ENCODE measurements at places on chromosomes 5 and 9.

- no peak for DNase-seq
Measured at GRCh38 chr9:90645721-90646120, 3.1 kb upstream of the DIRAS2 start.

DNA sequence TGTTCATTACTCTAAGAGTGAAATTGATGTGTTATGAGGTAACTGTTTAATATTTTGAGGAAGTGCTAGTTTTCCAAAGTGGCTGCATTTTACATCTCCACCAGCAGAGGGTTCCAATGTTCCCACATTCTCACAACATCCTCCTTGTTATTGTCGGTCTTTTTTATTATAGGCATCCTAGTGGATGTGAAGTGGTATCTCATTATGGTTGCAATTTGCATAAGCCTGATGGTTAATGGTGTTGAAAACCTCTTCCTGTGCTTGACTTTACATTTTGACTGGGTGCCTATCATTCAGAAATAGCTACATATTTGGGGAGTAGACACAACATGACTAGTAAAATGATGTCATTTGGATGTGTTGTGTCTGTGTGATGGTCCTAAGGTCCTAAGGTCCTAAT lies 143.6 kb downstream of the MRPS30 start:
- no peak for DNase-seq

DNA sequence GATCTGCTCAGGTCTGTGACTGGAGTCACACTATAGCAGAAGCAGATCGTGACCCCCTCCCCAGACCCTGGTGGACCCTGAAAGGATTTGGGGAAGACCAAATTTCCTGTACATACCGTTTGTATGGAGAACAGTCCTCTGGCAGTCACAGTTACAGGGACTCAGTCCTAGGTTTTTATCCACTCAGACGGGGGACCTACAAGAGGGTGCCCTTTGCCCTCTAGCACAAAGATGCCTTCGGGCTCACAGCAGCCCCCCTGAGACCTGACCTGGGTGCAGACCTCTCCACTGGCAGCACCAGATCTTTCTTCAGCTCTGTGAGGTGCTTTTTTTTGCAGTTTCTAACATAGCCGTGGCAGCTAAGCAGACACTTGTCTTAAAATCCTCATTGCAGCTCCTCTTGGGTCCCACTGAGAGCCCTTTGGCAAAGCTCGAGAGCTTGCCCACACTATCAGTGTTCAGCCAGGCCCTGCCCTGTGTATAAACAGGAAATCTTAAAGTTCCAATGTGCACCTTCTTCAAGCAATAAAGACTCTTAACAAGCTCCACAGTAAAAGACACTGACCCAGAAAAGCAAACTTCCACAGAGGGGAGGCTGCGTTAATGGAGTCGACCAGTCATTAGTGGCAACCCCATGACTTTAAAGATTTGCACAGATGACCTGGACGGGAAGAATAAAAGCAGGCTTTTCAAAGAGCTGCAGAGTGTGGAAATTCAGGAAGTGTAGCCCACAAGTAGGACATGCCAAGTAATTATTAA lies 71.8 kb upstream of the LHFPL2 start:
- DNase-seq: no peak

GRCh38 chr5:59521476-59521875 lies 372.1 kb downstream of the PDE4D start:
- DNase-seq: no peak

GRCh38 chr5:34699155-34700077 lies 43.3 kb downstream of the RAI14 start:
- no peak for DNase-seq

- DNase-seq: no peak
Measured at GRCh38 chr5:126647071-126647470, 46.3 kb downstream of the PHAX start.

DNA sequence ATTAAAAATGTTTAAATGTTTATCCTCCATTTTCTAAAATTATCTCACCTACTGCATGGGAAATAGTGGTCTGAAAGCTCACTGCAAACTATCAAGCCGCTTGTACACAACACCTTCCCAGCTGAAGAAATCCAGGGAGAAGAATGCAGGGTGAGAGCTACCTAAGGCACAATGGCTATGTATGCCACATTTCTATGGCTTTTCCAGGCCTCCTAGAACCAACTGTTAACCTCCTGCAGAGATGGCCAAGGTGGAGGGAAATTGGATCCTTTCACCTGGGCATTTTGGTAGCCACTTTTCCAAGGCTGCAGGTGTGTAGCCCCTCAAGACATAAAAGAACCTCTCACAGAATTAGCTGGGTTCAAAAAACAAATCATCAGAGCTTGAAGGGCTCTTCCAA lies 286.4 kb downstream of the EBF1 start:
- DNase-seq: no peak

DNA sequence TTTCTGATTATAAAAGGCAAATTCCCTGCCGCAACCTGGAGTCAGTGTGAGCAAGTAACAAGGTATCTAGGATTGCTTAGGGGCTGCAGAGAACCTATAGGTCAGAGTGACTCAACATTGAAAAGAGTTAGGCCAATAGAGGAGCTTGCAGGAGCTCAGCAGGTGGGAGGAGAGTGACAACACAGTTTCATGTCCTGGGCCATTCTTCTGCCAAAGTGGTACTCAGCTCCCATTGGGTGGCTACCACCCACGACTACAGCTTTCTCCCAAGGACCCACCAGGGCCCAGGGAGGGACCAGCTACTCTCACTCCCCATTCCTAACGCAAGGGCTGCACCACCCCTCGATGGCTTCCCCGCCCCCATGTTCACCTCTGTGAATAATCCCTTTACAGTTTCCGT lies 86.7 kb upstream of the SPATA31C2 start:
- no peak for DNase-seq

DNA sequence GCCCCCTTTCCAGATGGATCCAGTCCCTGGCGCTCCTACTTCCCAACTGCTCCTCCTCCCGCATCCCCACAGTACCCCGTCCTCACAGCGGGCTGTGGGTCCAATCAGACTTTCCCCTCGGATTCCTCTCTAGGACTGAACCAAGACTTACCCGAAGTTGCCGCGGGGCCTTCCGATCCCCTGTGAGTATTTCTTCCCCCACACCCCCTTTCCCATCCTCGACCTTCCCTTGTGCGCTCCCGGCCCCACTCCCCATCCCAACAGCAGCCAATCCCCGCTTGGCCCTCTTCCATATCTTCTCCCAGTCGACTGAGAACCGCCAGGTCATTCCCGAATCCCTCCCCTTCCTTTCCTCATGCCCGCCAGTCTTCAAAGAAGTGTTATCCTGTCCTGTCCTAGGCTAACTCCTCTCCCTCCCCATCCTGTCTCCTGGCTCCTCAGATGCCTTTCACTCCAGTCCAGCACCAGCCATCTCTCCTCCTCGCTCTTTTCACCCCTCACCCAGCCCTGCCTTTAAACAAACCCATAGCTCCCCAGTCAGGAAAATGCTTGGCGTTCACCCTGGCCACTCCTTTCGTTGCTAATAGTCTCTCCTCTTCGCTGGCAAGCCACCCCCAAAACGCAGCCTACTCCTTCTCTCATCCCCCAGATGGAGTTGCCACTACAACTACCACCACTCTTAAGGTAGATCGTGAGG lies 646 bp downstream of the SWI5 start:
- peak; percentile 22 for DNase-seq

DNA sequence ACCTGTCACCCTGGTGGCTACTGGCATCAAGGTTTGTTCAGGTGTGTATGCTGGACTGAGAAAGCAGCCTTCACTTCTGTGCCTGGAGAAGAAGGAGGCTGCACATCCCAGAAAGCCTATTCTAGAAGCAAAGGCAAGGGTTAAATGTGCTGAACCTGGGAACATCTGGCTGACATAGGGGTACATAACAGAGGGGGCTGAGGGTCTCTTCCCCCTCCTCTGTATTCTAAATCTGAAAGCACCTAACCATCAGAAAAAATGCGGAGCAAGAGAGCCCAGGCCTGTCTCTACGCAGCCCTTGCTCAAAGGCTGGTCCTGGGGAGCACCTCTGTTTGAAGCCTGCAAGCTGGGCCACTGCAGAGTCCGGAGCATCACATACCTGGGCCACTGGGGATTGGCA lies 53.2 kb upstream of the FSTL4 start:
- DNase-seq: no peak

- DNase-seq: no peak
Measured at GRCh38 chr9:117714282-117714681, 10.1 kb downstream of the TLR4 start.

DNA sequence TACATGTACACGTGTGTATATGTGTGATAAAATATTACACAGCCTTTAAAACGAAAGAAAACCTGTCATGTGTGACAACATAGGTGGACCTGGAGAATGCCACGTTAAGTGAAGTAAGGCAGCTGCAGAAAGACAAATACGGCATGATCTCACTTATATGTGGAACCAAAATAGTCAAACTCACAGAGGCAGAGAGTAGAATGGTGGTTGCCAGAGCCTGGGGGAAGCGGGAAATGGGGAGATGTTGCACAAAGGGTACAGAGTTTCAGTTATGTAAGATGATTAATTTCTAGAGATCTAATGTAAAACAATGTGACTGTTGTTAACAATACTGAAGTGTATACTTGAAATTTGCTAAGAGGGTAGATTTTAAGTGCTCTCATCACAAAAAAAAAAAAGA lies 34.8 kb downstream of the ADAMTS12 start:
- no peak for DNase-seq

DNA sequence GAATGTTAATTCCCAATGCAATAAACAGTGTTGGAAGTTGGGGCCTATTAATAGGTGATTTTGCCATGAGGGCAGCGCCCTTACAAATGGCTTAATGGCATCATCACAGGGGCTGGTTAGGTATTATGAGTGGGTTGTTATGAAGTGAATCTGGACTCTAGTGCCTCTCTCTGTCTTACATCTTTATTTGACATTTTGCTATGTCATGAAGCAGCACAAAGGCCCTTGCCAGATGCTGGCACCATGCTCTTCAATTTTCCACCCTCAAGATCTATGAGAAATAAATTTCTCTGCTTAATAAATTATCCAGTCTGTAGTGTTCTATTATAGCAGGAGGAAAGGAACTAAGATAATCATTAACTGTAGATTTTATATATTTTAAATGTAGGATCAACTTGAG lies 1098.7 kb upstream of the NUDT12 start:
- DNase-seq: no peak

DNA sequence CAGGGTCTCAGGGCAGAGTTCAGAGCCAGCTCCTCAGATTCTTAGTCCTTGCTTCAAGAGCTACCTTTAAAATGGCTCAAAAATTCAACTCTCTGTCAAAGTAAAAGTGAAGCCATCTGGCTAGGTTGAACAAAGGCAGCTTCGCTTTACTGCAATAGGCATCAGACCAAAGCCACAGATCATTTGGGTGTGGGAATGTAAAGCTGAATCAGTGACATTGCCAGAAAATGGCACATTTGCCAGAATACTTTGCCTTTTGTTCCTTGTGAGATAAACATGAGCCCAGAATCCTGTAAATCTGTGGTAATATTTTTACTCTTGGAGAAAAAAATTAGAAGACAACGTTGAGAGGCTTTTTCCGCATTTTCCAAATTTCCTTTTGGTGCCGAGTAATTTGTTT lies 210.5 kb downstream of the PALM2AKAP2 start:
- no peak for DNase-seq

DNA sequence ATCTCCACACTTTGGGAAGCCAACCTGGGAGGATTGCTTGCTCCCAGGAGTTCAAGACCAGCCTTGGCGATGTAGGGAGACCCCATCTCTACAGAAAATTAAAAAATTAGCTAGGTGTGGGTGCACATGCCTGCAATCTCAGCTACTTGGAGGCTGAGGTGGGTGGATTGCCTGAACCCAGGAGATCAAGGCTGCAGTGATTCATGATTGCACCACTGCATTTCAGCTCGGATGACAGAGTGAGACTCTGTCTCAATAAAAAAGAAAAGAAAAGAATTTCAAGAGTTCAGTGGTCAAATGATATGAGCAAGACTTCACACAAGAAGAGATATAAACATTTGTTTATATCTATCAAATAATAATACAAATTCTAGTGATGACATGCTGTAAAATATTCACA lies 23.0 kb upstream of the MTAP start:
- no peak for DNase-seq

GRCh38 chr9:84969084-84969483 lies 299.6 kb downstream of the NTRK2 start:
- DNase-seq: no peak

DNA sequence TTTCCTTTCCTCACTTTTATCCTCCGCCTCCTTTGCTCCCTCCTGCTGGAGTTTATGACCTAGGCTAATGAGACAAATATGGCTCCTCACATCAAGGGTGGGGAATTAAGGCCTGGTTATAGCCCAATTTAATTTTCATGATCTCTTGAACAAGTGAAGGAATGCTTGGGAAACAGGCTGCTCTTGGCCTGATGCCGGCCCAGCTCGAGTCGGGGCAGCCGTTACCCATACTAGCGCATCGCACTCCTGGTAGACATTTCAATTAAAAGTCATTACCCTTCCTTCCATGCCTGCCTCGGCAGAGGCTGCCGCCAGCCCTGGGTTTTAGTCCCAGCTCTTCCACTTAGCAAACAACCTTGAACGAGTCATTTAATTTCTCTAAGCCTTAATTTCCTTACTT lies 425.7 kb downstream of the TMEM38B start:
- DNase-seq: no peak

GRCh38 chr5:36662291-36662851 lies 56.0 kb downstream of the SLC1A3 start:
- no peak for DNase-seq

DNA sequence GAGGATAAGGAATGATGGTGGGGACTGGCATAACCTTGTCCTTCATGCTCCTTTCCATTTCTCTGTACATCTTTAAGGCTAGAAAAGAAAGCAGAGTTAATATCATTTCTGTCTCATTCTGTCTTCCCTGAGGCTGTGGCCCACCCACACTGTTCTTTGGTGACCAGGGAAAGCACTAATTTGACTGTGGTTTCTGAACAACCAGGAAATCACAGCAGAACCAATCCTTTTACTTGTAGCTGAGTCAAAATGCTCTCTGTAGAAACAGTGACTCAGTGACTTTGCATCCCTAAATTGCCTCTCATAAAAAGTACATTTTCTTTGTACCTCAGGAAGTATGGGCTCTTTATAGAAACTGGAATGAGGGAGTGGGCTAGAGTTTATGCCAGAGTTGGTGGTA lies 28.1 kb downstream of the IL33 start:
- no peak for DNase-seq

DNA sequence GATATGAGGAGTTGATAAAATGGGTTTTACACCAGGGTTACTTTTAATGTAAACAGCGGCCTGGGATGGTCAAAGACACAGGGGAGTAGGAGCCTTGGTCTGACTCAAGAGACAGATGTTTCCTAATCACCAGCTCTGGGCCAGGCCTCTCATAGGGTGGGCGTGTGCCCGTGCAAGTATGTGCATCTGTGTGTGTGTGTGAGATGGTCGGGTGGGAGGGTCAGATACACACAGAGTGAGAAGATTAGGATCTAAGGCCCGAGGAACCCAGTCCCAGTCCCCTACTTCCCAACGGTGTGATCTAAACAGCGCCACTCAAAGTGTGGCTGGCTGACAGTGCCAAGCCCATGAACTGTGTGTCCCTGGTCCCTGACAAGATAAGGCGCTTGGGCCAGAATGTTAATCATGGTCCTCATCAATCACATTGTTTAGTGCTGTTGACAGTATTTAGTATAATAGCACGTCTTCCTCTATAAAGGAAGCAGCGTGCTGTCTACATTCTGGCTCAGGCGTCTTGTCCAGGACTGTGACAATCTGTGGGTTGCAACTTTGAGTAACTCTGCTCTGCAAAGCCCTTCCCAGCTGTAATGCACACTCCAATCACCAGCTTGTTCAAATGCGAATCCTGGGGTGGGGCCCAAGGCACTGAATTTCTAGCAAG lies 173.7 kb downstream of the DAB2IP start:
- DNase-seq: no peak

Data from activated CD8-positive, alpha-beta memory T cell treated with anti-CD3 and anti-CD28 coated beads, Interleukin-2, amount 50 U/mL, for 4 hours (primary cell).